ENCODE measurements at places on chromosomes 16 and 17.

DNA sequence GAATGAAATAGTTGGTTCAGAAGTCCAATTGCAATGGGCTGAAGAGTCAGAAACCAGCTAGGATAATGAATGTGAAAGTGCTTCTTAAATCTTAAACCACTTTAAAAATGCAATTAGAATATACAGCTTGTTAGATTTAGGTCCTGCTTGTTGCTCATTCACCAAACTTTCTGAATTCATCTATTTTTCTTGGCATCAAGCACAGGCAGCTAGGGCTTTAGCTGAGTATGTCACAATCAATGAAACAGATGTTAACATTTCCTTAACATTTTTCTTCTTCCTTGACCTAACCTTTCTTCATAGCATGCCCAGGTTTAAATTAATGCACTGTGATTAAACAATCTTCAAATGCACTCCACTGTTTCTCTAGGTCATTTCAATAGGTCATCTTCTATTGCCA lies 14.4 kb downstream of the KIF2B start:
- no peak for DNase-seq

- no peak for DNase-seq
These were observed 116.8 kb upstream of the CREBBP start for GRCh38 chr16:3997231-3997841.

DNA sequence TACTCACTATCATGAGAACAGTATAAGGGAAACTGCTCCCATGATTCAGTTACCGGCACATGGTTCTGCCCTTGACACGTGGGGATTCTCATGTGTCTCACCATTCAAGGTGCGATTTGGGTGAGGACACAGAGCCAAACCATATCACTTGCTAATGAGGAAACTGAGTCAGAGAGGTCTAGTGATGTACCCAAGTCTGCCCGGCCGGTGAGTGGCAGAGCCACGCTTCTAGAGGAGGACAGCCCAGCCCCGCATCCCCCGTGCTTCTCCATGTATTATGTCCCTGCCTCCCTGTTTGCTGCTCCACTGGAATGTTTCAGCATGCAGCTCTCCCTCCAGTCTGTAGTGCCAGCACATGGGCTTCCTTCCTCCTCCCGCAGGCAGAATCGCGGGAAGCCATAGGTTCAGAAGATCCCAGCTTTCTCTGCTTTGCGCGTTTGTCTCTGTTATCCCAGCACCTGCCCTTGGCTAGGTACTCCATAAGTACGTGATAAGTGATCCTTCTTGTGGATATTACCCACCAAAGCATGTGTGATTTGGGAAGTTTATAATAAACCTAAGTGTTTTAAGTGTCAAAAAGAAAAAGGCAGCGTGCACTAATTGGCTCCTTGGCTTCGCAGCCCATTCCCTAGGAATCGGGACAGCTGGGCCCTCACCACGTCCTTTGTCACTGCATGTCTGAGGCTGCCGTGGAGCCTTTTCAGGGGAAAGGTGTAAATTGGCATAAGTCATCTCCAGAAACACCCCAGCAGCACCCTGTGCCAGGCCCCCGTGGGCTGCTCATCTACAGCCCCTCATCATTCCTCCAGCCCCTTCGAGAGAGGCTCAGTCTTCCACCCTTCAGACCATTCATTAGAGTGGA lies 103.8 kb downstream of the CLEC16A start:
- DNase-seq = no peak

- DNase-seq = no peak
These were observed 22.8 kb downstream of the SPAG9 start for GRCh38 chr17:51097708-51098446.

GRCh38 chr16:49554681-49555080 lies 181.1 kb downstream of the C16orf78 start:
- no peak for DNase-seq

- no peak for DNase-seq
These were observed 12.7 kb upstream of the AMFR start for GRCh38 chr16:56438038-56438437.
